ENCODE measurements at places on chromosomes 12 and 14. TPM values are rescaled to one million over a fixed set of nuclear protein-coding genes. Genes with fewer than 3 reads are reported as not detected.

LRTM2 gene
- not detected for total RNA-seq

DNA sequence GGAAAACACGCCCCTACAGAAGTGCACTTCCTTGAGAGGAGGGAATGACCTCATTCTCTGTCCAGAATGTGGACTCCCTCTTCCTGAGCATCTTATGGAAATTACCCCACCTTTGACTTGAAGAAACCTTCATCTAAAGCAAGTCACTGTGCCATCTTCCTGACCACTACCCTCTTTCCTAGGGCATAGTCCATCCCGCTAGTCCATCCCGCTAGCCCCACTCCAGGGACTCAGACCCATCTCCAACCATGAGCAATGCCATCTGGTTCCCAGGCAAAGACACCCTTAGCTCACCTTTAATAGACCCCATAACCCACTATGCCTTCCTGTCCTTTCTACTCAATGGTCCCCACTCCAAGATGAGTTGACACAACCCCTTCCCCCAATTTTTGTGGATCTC is 5.0 kb upstream of the INHBE start:
- peaks cover 17% of the 10 kb centered on the region for H3K4me1 ChIP-seq
- no peaks in the 10 kb centered on the region for H3K27me3 ChIP-seq
- H3K36me3 ChIP-seq, result no peaks in the 10 kb centered on the region
- H3K27ac ChIP-seq, result no peak overlapping the region
- no peak for DNase-seq

- H3K27me3 ChIP-seq, result no peaks in the 10 kb centered on the region
- H3K36me3 ChIP-seq, result peaks cover 4% of the 10 kb centered on the region
- peaks cover 54% of the 10 kb centered on the region for H3K4me1 ChIP-seq
- no peak overlapping the region for H3K4me3 ChIP-seq
- no peak overlapping the region for H3K27ac ChIP-seq
Measured at GRCh38 chr12:105462831-105463230, 132.3 kb downstream of the C12orf75 start.

CCDC196 gene
- total RNA-seq, result not detected

DNA sequence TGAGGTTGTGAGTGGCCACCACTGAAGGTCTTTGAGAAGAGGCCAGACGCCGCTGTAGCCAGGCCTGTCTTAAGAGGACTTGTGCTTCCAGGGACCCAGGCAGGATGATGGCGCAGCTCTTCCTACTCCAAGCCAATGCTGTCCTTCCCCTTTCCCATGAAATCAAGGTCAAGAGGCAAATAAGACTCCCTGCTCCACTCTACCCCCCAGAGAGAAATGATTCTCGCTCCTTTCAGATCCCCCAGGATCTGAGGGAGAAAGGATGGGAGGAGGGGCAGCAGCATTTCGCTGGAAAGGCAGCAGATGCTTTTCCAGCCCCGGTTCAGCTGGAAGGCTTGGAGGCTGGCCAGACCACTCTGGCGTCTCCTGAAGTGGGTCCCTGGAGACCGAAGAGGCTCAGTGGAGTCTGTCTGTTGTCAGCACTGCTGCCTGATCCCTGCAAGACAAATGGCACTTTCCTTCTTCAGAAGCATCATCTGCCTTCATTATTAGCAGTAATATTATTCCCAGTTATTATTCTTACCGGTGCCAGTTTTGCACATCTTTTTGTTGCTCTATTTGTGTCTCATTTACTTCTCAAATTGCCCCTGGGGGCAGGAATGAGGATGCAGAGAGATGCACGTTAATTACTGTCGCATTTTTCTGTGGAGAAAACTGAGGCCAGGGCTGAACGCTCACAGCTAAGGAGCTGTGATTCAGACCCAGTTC is 51.4 kb downstream of the C14orf132 start:
- peak; percentile 91 for DNase-seq
- H3K27me3 ChIP-seq, result no peaks in the 10 kb centered on the region
- H3K4me1 ChIP-seq, result peaks cover 67% of the 10 kb centered on the region
- peaks cover 31% of the 10 kb centered on the region for H3K36me3 ChIP-seq
- peak overlapping the region; percentile 47 for H3K27ac ChIP-seq
- no peak overlapping the region for H3K4me3 ChIP-seq

GRCh38 chr12:107584563-107584962 is 101.0 kb upstream of the PWP1 start:
- H3K27ac ChIP-seq, result no peak overlapping the region
- no peaks in the 10 kb centered on the region for H3K4me1 ChIP-seq
- H3K4me3 ChIP-seq, result no peak overlapping the region
- no peak for DNase-seq

DNA sequence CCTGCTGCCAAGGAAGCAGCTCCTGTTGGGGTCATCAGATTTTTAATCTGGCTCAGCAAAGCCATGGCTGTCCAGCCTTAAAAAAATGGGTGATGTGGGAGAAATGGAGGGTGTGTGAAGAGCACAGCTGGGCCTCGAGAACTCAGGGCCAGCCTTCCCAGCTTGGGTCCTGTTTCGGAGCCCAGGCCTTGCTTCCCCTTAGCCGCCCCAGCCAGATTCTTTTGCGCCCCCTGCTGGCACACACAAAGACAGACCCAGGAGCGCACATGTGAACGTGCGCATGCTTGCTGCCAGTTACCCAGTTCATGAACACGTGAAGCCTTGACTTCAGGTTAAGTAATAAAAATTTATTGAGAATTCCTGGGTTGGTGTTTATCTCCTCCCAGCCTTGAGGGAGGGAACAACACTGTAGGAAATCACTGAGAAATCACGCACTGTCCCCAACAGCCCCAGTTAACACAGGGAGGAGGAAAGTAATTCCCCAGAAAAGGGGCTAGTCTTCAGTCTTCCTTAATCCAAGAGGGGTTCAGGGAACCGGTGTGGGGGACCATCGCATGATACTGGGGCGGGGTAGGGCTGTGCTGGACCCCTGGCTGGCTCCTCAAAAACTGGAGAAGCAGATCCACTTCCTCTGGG is 5.3 kb downstream of the PHB2 start:
- H3K36me3 ChIP-seq, result peaks cover 21% of the 10 kb centered on the region
- H3K4me3 ChIP-seq, result no peak overlapping the region
- H3K4me1 ChIP-seq, result peaks cover 27% of the 10 kb centered on the region
- H3K27ac ChIP-seq, result peak overlapping the region; percentile 78
- H3K27me3 ChIP-seq, result no peaks in the 10 kb centered on the region
- peak; percentile 92 for DNase-seq

DNA sequence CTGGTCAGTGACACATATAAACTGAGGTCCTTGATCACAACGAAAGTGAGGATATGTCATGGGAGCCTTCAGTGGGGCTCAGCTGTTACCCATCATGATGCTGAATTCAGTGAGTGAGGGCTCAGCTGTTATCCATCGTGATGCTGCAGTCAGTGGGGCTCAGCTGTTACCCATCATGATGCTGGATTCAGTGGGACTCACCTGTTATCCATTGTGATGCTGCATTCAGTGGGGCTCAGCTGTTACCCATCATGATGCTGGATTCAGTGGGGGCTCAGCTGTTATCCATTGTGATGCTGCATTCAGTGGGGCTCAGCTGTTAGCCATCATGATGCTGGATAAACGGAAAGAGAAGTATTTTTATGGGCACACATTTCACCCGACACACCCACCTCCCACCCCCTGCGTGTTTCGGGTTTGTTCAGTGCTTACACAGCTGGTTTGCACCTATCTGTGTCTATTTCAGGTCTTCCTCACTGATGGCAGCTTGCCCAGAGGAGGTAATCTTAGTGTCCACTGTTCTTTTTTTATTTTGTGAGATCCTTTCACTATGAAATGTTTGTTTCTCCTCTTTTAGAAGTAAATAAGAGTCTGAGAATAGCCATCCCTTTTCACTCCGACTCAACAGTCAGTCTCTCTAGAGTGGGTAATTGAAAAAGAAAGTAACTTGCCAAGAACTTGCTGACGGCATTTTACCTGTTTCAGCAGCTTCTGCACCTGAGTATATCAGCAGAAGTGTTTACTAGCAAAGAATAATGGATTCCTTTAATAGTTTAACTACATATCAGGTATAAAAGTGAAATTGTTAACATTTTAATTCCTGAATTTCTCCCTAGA is 183.0 kb downstream of the ERC1 start:
- no peak for DNase-seq
- no peaks in the 10 kb centered on the region for H3K27me3 ChIP-seq
- H3K36me3 ChIP-seq, result peaks cover 20% of the 10 kb centered on the region
- no peak overlapping the region for H3K27ac ChIP-seq
- no peak overlapping the region for H3K4me3 ChIP-seq
- H3K4me1 ChIP-seq, result peaks cover 5% of the 10 kb centered on the region

GRCh38 chr12:94140556-94140955 is 7.8 kb upstream of the PLXNC1 start:
- H3K4me1 ChIP-seq, result no peaks in the 10 kb centered on the region
- peaks cover 36% of the 10 kb centered on the region for H3K27me3 ChIP-seq
- no peaks in the 10 kb centered on the region for H3K36me3 ChIP-seq
